Mucosa of gallbladder (tissue), 1 donor: ENCODE measurements at places on chromosomes 6 and 20. TPM values are rescaled to one million over a fixed set of nuclear protein-coding genes. Genes with fewer than 3 reads are reported as not detected.

DNA sequence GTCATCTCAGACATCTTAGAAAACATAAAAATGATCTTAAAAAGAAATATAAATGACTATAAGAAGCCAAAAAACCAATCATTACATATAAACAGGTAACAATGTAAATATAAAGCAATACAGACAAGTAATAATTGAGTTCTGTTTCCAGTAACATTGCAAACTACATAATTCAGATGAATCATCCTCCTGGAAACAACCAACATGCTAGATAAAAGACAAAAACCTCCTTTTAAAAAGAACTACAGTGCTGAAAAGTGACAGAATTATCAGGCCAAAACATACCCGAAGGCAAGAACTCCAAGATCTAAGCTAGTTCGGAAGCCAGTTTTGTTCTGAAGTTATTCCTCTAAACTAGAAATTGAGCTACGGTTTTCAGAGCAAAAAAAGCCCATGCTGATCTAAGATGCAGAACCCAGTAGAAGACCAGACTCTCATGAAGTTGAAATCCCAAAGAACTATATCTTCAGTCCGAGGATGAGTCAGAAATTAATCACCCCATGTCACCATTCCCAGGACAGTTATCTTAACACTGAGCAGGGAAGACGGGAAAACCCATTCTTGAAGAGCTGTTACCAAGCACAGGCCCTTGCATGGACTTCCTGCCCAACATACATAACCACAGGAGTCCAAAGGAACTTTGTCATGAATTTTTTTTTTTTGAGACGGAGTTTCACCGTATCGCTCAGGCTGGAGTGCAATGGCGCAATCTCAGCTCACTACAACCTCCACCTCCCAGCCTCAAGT lies 9.8 kb downstream of the PGM3 start:
- no peak for DNase-seq

Gene HCRTR2
- not detected for total RNA-seq

Gene SEL1L2
- total RNA-seq: 0.52 TPM

GRCh38 chr6:68990317-68990716 lies 355.2 kb downstream of the ADGRB3 start:
- DNase-seq: no peak

GRCh38 chr6:114272582-114272981 lies 70.2 kb downstream of the HS3ST5 start:
- no peak for DNase-seq

DNA sequence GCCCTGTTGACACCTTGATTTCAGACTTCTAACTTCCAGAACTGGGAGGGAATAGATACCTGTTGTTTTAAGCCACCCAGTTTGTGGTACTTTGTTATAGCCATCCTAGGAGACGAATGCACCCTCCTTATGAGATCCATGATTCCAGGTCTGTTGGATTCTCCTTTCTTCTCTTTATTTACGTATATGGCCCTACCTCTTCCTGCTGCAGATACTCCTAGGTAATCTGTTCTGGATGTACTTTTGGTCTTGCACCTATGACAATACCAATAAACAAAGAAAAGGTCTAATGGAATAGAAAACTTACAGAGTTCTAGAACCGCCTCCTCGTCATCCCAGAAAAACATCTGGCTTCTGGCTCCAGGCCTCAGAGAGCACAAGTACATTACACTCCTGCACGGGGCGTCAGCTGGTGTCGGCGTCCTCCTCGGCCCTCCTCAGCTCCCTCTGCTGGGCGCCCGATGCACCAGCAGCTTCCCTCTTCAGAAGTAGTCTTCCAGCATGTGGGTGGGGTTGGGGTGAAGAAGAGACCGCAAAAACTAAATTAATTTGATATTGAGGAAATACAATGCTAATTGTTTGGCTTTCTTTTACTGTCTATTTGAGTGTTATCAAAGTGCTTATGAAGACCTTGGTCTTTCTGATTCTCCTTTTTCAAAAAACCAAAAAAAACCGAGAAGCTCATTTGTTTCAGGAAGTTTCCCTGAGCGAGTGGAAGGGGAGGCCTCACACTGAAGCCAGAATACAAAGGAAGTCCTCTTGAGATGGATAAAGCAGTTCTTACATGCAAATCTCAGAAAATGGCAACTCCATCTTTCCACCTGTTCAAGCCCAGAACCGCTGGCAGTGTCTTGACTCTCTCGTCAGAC lies 9.7 kb upstream of the ATXN1 start:
- peak; percentile 73 for DNase-seq

Gene RCAN2
- total RNA-seq: 61.7 TPM

- DNase-seq: no peak
These were observed 349.8 kb downstream of the CDC5L start for GRCh38 chr6:44737341-44737740.

Gene PROKR2
- total RNA-seq: not detected

Gene ECT2L
- 0.14 TPM for total RNA-seq

GRCh38 chr20:15065794-15066193 lies 728.4 kb upstream of the FLRT3 start:
- no peak for DNase-seq

Gene MAP1LC3A
- 94.4 TPM for total RNA-seq

GRCh38 chr6:119536666-119537065 lies 187.1 kb upstream of the MAN1A1 start:
- DNase-seq: no peak

GRCh38 chr6:29527126-29527525 lies 32.4 kb downstream of the UBD start:
- DNase-seq: no peak

GRCh38 chr20:34709831-34710567 lies 5.9 kb downstream of the TP53INP2 start:
- DNase-seq: peak; percentile 72

DNA sequence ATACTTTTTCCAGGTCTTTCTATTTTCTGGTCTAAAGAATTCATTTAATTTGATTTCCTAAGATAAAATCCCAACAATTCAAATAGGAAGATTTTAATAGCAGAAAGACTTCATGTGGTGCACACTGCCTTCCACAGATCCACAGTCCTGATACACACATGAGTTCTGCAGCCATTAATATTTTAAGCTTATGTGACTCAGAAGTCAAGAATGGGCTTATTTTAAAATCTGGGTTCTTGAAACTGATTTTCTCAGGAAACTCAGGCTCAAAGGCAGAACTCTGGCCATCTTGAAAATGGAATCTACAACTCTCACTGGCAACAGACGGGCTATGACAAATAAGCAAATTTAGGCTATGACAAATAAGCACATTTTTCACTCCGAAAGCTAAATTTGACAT lies 88.2 kb downstream of the COL12A1 start:
- no peak for DNase-seq

DNA sequence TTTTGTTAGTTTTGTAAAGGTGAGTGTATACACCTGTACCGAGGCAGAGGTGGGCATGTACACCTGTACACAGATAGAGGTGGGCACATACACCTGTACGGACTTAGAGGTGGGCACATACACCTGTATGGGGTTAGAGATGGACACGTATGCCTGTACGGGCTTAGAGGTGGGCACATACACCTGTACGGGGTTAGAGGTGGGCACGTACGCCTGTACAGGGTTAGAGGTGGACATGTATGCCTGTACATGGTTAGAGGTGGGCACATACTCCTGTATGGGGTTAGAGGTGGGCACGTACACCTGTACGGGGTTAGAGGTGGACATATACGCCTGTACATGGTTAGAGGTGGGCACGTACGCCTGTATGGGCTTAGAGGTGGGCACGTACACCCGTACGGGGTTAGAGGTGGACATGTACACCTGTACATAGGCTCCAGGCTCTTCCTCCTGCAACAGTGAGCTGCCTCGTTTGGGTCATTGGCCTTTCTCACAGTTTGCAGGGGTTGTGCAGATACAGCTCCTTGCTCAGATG lies 63.7 kb downstream of the PHACTR3 start:
- DNase-seq: no peak

GRCh38 chr6:160124605-160125004 lies 3.0 kb downstream of the SLC22A1 start:
- DNase-seq: no peak

- no peak for DNase-seq
These were observed 47.6 kb downstream of the BACH2 start for GRCh38 chr6:90249034-90249433.

DNA sequence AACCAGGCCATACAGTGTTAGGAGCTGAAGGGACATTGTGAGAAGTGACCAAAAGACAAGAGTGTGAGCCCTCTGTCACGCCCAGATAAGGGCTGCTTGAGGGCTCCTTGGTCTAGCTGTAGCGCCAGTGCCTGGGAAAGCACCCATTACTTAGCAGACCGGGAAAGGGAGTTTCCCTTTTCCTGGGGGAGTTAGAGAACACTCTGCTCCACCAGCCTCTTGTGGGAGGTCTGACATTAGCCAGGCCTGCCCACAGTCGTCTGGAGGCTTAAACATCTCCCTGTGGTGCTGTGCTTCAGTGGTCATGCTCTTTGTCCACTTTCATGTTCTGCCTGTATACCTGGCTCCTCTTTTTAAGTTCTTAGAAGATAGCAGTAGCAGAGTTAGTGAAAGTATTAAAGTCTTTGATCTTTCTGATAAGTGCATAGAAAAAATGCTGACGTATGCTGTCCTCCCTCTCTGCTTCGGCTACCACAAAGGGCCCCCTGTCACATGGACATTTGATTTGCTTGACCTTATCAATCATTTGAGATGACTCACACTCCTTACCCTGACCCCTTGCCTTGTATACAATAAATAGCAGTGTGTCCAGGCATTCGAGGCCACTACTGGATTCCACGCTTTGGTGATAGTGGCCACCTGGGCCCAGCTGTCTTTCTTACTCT lies 201.5 kb upstream of the ECI2 start:
- DNase-seq: no peak

DNA sequence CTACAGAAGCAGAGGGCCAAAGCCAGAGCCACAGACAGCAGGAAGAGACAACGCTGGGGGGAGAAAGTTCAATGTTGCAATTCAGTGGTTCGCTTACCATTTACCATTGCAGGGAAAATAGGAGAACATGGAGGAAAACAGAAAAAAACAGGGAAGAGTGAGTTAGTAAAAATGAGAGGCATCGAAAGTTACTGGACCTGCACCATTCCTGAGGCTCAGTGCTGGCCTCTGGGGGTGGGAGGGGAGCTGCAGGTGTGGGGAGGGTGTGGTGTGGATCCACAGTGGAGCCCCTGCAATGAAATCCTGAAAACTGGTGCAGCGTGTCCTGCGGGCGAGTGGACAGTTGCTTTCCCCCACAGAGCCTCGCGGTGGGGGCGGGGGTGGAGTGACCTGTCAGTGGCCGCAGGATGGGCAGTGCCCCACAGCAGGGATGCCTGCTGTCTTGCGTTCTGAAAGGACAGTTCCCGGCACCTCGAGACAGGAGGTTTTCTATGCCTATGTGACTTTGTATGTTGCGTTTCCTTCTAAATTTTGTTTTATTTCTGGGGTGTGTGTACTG lies 5.7 kb downstream of the TMEM181 start:
- no peak for DNase-seq

DNA sequence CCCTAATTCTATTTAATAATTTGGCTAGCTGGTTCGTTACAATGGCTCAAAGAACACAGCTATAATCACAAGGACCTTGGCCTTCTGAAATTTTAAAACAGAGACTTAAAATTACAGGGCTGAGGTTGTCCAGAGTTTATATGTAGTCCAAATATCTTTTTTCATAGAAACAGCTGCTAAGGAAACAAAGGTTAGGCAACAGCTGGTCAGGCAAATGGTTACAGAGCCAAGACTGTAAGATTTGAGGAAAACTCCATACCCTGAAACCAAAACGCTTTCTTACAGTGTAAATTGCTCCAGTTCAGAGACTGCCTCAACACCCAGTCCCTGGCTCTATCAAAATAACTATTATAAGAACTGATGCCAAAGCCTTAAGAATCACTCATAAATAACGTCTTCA lies 9.7 kb upstream of the ARHGAP18 start:
- DNase-seq: no peak

DNA sequence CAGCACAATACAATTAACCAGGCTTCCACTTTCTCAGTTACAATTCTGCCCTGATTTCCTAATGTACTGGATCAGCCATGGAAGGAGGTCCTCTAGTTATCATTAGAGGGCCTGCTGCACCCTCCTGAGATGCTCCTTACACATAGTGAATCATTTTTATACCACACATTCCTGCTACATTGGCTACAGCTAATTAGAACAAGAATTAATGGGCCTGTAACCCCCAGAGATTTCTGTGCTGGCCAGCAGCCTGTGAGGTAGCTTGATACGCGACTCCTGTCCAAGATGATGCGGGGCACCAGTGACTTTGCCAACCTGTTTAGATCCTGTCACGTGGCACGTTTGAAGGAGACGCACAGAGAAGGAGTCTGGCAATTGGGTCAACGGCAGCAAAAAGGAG lies 422.8 kb downstream of the EPM2A start:
- DNase-seq: no peak

- DNase-seq: no peak
These were observed 26.6 kb upstream of the DAAM2 start for GRCh38 chr6:39765508-39766065.

Gene RAET1E
- 0.23 TPM for total RNA-seq

Gene EPPIN
- total RNA-seq: not detected

Gene CLVS2
- 0.06 TPM for total RNA-seq

Gene PRIM2
- total RNA-seq: 10.5 TPM

DNA sequence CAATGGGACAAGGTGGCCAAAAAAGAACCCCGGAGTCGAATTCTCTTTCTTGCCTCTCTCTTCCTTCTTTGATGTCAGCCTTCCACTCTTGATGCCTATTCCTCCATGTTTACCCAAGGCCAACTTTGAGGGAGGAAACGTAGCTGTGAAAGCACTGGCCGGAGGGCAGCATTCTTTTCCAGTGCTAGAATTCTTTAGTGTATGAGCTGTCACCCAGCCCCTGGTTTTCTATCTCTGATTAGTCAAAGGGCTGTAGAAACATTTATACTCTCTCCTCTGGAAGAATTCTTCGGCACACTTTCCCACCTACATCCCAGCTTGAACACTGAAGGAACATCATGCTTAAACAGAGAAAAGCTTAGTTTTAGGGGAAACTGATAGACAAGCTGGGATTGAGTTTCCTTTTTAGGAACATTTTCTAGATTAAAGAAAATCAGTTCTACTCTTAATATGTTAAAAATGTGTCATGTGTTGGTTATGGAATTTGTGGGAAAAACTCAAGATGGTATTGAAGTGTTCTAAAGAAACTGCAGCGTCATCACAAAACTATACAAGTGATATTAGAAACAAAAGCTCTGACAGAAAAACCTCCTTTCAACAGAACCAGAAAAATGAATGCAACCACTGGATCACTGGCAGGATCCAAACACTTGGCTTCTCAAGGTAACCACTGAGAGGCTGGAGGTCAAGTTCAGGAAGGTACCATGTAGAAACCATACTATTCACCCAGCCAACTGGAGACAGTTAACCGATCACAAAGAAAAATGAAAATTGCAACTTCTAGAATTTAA lies 20.7 kb upstream of the UTRN start:
- peak; percentile 64 for DNase-seq

Gene DPPA5
- not detected for total RNA-seq

DNA sequence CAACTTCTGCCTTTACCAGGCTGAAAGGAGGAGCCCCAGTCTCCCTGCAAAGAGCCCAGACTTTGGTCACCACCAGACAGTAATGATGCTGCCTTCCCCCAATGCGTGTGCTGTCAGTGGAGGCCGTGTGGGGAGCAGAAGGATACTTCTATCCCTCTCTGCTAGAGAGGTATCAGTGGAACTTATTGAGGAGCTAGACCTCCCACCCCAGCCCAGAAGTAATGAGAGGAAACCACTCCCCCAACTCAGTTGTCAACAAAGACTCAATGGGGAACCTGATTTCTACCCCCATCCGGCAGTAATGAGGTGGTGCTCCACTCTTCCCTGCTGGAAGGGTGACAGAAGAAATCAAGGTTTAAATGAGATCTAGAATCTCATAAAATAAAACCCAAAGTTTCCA lies 4.4 kb upstream of the WFDC8 start:
- DNase-seq: no peak

- DNase-seq: no peak
These were observed 15.0 kb downstream of the IMPG1 start for GRCh38 chr6:76057469-76057868.
